AG09309 (cell line): ENCODE measurements at places on chromosomes 1 and 21.

DNA sequence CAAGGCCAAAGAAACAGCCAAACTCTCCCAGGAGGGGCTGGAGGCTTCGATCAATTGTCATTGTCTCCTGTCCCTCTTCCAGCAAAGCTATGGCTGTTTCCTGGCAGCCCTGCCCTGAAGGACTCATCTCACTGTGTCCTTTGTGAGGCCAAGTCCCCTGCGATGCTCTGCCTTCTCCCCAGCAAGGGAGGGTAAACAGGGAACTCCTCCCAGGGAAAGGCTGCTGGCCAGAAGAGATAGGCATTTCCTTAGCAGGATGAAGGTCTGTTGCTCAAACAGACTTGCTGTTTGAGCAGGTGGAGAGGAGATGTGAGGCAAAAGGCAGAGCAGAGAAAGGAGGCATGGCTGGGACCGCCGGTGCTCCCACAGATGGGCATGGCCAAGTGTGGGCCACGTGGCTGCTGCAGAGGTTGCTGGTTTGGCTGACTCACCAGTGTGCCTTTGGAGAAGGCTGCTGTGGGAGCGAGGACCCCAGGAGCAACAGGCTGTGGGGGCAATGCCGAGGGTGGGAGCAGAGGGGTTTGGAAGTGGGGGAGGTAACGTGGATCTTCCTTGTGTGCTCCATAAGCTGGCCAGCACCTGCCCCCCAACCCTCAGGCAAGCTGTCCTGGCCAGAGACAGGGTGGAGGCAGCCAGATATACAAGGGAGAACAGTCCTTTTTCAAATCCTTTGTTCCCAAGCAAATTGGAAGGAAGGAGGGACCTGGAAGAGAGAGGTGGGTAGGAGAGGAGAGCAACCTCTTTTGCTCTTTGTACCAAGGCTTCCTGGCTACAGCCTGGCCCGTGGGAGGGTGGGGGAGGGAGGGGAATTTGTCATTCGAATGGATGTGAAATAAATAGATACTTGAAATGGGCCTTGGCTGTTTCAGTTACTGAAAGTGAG, 449.8 kb downstream of the SIPA1L2 start:
- no peak for DNase-seq

DNA sequence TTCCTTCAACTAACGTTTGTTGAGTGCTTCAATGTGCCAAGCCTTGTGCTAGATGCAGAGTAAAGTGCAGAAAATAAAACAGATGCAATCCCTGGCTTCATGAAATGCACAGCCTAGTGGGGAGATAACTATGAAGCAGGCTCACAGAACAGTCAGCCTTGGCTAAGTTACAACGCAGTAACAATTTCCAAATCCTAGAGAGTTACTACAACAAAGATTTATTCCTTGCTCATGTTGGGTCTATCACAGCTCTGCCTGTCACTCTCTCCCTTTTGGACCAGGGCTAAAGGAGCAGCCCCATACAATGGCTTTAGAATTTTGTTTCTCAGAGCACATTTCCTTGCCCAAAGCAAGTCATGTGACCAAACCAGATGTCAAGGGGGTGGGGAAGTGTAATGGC, 359.8 kb downstream of the ZNF326 start:
- no peak for DNase-seq

- no peak for DNase-seq
Measured at GRCh38 chr1:6861075-6861724, 75.9 kb downstream of the CAMTA1 start.

DNA sequence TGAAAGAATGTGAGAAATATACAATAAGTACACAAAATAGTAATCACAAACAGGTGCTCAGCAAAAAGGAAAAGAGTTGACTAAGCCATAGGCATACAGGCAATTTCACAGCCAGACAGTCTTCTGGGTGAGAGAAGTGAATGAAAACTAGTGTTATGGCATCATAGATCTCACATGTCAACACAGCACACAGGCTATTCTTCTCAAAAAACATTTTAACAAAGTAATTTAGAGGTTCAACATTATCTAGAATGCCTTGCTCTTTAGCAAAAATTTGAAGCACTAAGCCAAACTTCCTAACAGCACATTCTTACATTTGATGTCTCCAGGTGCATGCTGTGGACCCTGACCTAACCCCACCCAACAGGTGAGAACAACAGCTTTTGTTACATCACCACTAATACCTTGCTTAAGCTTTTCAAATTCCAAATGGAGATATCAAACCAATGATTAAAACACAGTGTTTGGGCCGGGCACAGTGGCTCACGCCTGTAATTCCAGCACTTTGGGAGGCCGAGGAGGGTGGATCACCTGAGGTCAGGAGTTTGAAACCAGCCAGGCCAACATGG, 30.5 kb downstream of the OTUD7B start:
- DNase-seq: no peak

DNA sequence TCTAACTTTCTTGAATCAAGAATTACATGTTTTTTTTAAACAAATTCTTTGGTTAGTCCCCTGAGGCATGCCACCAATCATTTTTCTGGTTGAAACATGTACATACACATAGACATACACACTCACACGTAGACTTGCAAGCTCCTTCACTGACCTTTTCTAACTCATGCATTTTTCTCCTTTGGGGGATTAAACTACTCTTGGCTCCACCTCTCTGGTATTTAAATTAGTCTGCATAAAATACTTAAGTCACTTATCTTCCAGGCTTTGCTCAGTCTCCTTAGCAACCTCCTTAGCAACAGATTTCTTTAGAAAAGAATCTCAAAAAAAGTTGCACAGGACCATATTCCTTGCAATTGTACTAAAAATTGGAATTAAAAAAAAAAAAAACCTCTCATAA, 440.9 kb upstream of the LRRC7 start:
- no peak for DNase-seq

- no peak for DNase-seq
Measured at GRCh38 chr1:119358636-119359035, 9.9 kb upstream of the HAO2 start.

DNA sequence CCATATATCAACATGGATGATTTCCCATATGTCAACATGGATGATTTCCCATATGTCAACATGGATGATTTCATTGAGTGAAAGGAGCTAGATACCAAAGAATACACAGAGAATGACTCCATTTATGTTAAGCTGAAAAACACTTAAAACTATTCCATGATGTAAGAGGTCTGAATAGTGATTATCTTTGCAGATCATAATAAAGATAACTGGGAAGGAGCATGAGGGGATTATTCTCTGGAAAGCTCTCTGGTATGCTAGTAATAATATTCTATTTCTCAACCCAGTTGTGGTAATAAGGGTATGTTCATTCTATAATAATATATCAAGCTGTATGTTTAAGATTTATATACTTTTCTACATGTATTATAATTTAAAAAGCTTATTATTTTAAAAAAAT, 14.1 kb downstream of the SYNJ1 start:
- DNase-seq: no peak

GRCh38 chr21:17402937-17403336, 109.9 kb upstream of the CXADR start:
- no peak for DNase-seq

DNA sequence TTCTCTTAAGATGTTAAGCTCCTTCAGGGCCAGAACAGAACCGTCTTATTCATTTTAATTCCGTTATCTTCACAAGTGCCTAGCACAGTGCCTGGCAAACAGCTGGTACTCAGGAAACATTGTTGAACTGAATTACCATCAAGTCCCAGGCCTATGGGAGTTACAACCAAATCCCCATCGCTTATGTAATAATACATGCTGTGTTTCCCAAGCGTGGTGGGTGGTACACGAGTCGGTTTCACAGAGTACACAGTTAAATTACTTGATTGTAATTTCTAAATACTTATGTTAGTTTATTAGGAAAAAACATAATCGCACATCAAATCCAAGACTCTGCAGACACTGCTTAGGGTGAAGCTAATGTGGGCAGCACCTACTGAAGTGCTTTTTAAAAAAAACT, 1.0 kb downstream of the ANGEL2 start:
- no peak for DNase-seq

DNA sequence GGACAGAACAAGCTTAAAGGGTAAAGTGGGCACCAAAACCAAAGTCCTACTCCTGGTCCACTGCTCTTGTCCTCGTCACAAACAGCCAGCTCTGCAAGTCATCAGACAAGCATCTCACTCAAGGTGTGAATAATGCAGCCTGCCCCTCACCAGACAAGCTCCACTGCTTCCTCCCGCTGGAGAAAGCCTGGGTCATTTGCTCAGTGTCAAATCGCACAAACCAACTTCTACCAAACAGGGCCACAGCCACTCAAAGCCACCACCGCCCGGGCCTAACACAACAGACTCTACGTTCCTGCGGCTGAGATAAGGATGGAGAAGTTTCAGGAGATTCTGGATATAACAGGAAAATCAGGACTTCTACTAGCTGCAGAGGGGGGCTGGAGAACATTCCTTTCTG, 3.3 kb downstream of the SSBP3 start:
- no peak for DNase-seq

- no peak for DNase-seq
Measured at GRCh38 chr1:245154429-245155271, at the start of gene KIF26B. Gene KIF26B, plus strand, starts transcription at chr1:245154985. Its CDS starts 440 bp downstream, at chr1:245155425.

DNA sequence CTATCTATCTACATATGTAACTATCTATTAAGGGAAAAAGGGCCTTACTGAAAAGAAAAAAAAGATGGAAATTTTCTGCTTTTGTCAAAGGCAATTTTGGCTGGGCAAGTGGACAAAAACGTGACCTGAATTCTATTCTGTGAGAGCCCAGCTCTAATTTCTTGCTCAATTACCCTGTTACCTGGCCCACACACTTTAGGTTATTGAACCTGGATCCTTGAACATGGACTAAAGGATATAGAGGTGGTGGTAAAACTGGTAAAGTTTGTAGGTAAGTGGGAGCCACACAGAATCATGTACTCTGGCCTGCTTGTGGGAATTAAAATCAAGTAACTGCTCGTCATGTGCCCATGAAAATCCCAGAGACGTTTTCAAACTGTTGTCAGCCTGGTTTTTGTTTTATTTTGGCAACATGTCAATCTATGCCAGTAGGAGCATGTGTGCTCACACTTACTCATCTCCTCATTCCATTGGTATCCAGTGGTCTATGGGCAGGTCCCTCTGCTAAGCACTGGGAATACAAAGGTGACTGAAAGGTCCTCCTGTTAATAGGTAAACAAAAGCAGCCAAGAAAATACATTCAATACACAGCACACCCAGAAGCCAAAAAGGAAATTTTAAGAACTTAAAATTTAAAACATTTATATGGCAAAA, 113.7 kb upstream of the WARS2 start:
- no peak for DNase-seq

GRCh38 chr21:35135481-35135880, 86.4 kb upstream of the RUNX1 start:
- no peak for DNase-seq

DNA sequence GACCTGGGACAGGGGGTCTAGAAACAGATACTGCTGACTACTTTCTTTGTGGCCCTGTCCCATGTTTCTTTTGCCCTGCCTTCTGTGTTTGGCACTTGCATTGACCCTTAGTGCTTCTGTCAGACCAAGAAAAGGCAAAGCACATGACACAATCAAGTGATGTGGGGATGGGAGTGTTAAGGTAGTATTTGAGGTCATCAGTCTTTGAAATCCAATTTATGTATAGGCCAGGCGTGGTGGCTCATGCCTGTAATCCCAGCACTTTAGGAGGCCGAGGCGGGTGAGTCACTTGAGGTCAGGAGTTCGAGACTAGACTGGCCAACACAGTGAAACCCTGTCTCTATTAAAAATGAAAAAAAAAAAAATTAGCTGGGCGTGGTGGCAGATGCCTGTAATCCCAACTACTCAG, 26.0 kb downstream of the SERBP1 start:
- no peak for DNase-seq

GRCh38 chr1:82840192-82840591, 1039.5 kb downstream of the ADGRL2 start:
- DNase-seq: no peak

GRCh38 chr1:70659891-70660290, 248.8 kb downstream of the CTH start:
- DNase-seq: no peak

DNA sequence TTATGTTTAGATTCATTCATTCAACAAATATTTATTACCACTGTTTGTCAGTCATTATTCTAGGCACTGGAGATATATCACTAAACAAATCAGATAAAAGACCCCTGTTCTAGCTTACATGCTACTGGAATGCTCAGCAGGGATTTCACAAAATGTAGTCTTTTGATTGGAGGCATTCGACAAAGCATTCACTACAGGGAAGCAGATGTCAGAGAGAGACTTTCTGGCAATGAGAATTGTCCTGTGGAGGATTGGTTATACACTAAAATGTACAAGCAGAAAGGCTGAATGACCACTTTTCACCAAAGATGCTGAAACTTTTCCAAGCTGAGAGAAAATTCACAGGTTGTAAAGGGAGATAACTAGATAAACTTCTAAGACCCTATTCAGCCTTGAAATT, 57.7 kb downstream of the SCMH1 start:
- no peak for DNase-seq

DNA sequence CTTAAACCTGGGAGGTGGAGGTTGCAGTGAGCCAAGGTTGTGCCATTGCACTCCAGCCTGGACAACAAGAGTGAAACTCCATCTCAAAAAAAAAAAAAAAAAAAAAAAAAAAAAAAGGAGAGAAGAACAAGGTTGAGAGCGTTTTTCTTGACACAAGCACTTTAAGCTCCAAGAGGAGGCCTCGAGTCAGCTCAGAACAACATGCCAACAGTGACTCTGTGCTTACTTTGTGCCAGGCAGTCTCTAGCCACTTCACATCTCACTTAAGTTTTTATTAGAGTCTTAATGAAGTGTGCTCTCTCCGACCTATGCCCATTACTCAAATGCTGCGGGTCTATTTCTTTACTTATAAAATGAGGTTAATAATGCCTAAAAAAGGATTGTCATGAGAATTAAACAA, 13.0 kb downstream of the ATP1A1 start:
- no peak for DNase-seq

DNA sequence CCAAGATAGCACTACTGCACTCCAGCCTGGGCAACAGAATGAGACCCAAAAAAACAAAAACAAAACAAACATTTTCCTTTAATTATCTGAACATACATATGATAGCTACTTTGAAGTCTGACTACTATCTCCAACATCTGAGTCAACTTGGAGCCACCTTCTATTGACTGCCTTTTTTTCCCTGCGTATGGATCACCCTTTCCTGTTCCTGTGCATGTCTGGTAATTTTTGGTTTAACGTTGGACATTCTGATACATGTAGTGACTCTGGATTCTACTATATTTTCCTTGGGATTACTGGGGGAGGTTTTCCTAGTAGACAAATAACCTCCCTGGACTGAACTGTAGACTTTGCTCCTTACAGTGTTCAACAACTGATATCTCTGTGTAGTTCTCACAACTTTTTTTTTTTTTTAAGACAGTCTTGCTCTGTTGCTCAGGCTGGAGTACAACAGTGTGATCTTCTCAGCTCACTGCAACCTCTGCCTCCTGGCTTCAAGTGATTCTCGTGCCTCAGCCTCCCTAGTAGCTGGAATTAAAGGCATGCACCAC, 70.3 kb downstream of the KIAA0319L start:
- no peak for DNase-seq
